Activated T-helper 1 cell treated with Interleukin-2 at 50 U/mL for 16 hours (primary cell): ENCODE measurements at places on chromosomes 4 and X.
A peak's percentile ranks its signal among the peaks of the same experiment; 100 is the strongest.

GRCh38 chr4:185435466-185435865 is 9.7 kb upstream of the UFSP2 start:
- no peak for DNase-seq

DNA sequence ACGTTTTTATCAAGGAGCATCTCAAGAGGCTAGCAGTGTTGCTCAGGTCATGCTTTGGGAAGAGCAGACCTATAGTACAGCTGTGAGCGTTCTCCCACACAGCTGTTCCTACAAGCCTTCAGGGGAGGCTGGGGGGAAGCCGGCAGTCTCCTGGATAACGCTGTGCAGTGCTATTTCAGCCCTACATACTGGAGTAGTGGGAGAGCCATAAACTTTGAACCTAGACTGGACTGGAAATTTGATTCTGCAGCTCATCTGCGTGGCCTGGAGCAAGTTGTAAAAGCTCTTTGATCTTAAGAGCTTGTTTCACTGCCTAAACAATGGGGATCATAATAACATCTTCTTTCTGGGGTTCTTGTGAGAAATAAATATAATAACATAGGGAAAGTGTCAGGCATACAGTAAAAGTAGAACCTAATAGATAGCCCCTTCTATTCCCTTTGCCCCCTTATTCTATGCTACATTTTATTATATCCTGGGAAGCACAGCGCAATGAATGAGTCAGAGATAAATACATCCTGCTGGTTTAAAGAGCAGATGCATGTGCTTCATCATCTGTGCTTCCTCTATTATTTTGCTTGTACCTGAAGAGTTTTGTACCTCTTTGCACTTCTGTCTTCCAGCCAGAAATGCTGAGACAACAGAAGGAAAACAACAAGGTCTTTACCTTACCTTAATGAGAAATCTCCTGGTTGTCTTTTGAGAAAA is 14.7 kb upstream of the AMBN start:
- no peak for DNase-seq

- peak; percentile 47 for DNase-seq
Measured at GRCh38 chr4:77852892-77853495, 9.6 kb upstream of the MRPL1 start.

DNA sequence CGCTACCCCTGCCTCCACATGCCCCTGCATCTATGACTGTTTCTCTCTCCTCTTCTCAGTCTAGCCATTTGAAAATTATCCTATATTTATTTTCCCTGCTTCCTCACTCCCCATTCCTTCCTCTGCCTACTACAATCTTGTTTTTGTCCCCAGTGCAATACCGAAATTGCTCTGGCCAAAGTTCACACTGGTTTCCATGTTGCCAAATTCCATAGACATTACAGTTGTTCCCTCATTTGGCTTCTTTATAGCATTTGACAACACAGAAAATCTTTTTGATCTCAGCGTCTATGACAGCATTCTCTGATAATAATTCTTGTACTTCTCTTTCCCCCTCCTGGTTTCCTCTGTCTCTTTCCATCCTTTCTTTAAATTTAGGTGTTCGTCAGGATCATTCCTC is 99.4 kb downstream of the GPR82 start:
- no peak for DNase-seq

DNA sequence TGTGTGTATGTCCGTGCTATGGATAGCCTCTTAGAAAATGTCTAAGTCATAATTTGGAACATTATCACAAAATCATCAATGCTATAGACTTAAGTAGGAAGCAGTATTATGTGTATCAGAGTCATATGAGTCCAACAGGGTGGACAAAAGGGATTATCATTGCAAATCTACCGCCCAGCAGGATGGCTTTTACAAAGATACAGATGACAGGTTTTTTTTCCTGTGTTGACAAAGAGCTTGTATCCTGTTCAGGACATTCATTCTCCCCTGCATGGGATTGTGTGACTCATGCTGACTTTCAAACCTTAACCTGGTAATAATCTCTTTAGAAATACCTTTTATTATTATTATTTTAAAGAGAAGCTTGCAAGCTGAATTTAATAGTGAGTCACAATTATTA is 310.3 kb upstream of the GNPDA2 start:
- DNase-seq = no peak
